M059J (cell line): ENCODE measurements at places on chromosomes 3 and 15. TPM values are rescaled to one million over a fixed set of nuclear protein-coding genes. Genes with fewer than 3 reads are reported as not detected.

DNA sequence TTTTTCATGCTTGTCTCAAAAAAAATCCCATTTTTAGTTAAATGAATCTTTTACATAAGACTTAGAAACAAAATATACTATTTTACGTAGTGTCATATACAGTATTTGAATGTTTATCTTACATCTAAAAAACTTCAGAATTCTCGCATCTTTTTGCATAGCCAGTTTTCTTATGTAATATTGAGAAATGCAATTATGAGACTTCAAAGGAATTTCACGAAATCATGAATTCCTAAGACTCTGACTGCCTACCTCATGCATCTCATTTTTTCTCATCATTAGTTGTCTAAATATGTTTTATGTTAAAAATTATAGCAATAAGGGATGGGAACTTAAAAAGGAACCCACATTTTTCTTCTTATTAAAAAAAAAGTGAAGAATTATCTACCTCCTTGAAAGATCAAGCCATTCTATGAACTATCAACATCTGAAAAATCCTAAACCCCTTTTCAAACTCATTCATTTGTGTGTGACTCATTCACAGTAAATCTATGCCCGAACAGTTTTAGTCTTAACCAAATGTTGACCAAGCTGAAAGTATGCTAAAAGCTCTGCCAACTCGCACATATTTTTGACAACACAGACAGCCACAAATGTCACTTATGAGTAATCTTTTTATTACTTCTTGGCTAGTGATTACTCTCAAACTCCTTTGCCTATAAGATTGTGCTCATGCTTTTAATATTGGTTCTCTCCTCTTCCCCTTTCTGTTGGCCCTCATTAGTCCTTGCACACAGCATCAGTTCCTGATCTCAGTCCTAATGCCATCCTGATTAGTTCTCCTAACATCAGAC lies 115.9 kb downstream of the DCLK3 start:
- peak; percentile 90 for DNase-seq

- peak; percentile 94 for DNase-seq
These were observed 221.8 kb downstream of the CBLB start for GRCh38 chr3:105647047-105647446.

GRCh38 chr3:16632395-16632794 lies 27.2 kb upstream of the DAZL start:
- no peak for DNase-seq

GRCh38 chr3:55682461-55682860 lies 195.4 kb upstream of the WNT5A start:
- DNase-seq: no peak

- peak; percentile 8 for DNase-seq
These were observed 181.3 kb downstream of the RORA start for GRCh38 chr15:61047783-61048182.

Gene GATM
- 1.1 and 1.5 TPM in 2 replicates for total RNA-seq

Gene IGSF10
- 4.3 and 5.1 TPM in 2 replicates for total RNA-seq

GRCh38 chr15:60086681-60087429 lies 82.7 kb downstream of the FOXB1 start:
- DNase-seq: peak; percentile 26

Gene QARS1
- 129 and 170 TPM in 2 replicates for total RNA-seq
